Heart right ventricle (tissue), 16 donors: ENCODE measurements at places on chromosomes 6 and 20. TPM values are rescaled to one million over a fixed set of nuclear protein-coding genes. Genes with fewer than 3 reads are reported as not detected.

DNA sequence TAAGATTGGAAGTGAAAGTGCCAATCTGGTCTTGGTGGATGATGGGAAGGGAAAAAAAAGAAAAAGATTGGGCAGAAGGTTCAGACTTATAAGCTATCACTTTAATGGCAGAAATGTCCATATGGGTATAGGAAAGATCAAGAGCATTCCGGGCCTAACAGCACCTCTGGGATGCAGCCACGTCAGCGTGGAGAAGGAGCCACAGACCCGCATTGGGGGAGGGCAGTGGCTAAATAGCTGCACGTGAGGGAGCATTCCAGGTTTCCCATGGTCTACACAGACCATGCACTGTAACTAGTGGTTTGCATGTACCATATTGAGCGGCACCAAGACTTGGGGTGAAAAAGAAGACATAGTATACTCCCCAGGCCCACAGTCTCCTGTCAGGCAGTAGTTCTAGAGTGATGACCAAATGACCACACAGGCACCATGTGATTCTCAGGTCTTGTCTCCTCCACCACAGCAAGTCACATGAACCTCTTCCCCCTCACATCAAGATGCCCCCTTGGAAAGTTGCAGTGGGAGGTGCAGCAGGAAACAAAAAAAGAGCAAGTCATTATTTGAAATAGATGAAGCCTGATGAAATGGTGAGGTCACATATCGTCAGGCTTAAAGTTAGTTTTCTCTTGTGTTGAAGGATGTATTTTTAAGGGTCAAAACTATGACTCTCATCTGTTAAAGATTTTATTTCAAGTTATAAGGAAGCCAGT is 94.4 kb upstream of the TNFAIP3 start:
- DNase-seq, result no peak

DNA sequence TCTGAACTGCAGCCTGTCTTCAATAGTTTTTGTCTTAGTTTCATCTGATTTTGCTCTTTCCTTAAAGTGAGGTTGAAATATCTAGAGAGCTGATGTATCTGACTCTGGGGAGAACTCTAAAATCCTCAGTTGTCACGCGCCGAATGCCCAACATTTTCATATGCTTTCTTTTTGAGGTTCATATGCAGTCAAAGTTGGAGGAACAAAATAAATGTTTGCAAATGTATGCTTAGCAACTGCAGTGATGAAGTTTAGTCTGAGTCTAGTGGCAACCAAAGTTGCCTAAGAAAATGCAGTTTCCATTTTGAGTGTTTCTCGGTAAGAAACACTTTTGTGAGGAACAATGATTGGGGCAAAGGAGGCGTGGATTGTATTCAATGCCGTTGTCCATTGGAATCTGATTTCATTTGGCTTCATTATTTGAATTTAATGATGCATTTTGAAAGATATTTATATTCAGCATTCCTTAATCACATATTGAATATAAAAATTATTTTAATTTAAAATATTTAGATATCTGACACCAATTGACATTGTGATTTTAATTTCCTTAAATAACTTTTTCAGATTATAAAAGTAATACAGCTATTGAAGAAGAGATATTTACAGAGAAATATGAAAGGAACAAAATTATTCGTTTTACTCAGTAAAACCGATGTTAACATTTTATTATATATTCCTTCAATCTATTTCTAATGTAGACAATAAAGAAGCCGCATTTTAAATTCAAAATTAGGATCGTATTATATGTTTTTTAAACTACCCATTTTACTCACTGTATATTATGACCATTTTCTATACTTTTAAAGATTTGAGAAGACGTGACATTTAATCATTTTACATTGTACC is 122.0 kb downstream of the PLEKHG1 start:
- DNase-seq, result no peak

GRCh38 chr6:107458672-107459282 is 587 bp downstream of the PDSS2 start:
- no peak for DNase-seq

- DNase-seq, result no peak
Observed at GRCh38 chr6:26392932-26393636, 9.0 kb upstream of the BTN3A1 start.

DNA sequence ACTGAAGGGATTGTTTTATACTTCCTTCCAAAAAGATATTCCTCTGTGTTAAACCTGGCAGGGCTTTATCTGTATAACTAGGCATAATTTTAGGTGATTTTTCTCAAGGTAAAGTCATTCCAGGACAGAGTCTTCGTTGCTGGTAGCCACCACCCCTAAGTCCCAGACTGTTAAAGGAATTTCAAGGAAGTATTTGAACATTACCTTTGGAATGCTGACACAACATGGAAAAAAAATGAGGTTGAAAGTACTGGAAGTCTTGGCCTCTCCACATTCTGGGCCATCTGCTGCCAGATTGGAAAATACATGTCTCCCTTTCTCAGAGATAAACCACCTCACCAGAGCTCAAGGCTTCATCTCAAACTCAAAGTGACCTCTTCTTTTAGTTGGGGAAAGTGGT is 27.0 kb upstream of the ETV7 start:
- DNase-seq, result no peak

GRCh38 chr20:23167431-23167830 is 81.3 kb upstream of the CD93 start:
- DNase-seq, result no peak

DNA sequence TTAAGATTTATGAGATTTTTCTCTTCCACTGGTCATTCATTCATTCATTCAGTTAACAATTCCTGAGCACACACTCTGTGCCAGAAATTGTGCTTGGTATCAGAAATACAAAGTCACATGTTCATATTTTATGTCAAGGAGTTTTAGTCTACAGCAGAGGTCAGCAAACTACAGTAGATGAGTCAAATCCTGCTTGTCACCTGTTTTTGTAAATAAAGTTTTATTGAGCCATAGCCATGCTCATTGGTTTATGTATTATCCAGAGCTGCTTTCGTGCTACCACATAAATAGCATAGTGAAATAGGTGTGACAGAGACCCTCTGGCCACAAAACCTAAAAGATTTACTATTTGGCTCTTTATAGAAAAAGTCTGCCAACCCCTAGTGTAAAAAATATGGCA is 46.8 kb downstream of the THEMIS start:
- no peak for DNase-seq

GRCh38 chr6:161139766-161140553 is 133.9 kb downstream of the AGPAT4 start:
- DNase-seq, result peak; percentile 43

The ELMO2 gene
- 17.2 TPM for polyA plus RNA-seq

The CAPN11 gene
- polyA plus RNA-seq, result 0.32 TPM

The POPDC3 gene
- 37.8 TPM for polyA plus RNA-seq

The KIF6 gene
- polyA plus RNA-seq, result not detected

The CPXM1 gene
- 4.9 TPM for polyA plus RNA-seq

The OOEP gene
- polyA plus RNA-seq, result not detected

The ROS1 gene
- not detected for polyA plus RNA-seq

The FILIP1 gene
- 16.8 TPM for polyA plus RNA-seq
